ENCODE measurements at places on chromosomes 1 and 21.

DNA sequence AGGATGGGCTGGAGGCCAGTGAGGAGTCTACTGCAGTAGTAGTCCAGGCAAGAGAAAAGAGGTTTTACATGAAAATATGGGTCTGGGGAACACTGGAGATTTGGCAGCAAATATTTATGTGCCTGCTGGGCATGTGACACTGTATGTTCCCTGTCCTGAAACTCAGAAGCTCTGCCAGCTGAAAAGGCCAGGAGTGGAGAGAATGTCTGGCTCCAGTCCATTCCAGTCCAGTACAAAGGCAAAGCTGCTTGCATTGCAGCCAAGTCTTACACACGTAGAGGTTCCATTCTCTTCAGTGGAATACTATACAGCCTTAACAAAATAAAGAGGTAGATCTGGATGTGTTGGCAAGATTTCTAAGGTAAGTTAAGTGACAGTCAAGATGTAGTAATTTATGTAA lies 7.5 kb upstream of the YBX1 start:
- DNase-seq = no peak

GRCh38 chr1:20484519-20485462 lies 1.2 kb downstream of the CAMK2N1 start:
- no peak for DNase-seq

DNA sequence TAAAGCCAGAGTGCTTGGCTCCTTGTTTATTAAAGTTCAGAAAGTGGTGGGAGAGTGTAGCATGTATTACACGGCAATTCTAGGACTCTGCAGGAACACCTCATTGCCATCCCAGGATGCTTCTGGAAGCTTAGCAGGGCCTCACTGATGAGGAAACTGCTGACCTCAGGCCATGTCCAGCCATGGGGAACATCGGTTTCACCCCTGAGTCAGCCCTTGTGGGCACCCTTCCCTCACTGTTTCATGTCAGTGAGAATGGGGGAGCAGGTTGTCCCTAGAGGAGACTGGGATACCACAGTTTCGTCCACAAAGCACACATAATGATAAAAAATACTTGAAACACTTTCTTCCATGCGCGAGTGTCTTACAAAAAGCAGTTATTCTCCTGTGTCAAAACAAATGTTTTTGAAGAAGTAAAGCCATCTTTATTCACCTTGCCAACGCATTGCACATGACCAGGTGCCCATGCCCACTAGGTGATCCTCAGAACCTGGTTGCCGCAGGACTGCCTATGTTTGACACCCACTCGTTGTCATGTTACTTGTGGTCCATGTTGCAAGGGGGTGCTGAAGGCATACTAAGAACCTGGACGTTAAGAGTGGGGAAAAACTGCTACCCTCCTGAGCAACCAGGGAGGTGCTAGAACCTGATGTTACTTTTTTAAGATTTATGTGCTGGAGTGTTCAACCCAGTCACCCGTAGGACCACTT lies 41.2 kb upstream of the TTC22 start:
- no peak for DNase-seq

DNA sequence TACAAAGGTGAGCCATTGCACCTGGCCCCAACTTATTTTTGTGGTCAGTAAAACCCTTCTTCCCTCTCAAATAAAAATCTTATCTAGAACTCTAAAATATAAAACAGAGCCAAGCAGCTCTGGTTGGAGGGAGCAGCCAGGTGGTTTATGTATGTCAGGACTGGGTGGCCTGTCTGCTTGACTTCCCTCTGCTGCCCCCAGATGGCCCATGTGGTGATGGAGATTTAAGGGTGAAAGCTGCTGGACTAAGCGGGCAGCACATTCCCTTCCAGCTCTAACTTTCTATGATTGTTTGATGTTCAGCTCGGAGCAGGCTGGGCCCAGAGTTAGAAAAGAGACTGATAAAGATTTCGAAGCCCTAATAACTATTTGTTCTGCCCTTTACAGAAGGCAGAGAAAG lies 11.9 kb upstream of the PAQR6 start:
- DNase-seq = no peak

DNA sequence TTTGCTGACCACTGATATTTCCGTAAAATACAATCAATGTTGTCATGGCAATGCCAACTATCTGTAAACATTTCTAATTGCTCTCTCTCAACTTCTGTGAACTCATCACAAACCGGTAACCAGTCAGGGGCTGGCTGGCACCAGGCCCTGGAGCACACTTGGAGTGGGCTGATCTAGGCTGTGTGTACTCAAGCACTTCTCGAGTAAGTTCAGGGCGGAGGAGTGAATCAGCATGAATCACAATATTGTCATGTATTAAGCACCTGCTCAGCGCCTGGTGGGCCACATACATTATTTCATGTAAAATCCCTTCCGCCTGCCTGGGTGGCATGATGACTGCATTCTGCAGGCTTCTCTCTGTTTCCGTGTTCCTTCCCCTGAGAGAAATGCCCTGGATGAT lies 212.4 kb downstream of the FOXD2 start:
- no peak for DNase-seq

DNA sequence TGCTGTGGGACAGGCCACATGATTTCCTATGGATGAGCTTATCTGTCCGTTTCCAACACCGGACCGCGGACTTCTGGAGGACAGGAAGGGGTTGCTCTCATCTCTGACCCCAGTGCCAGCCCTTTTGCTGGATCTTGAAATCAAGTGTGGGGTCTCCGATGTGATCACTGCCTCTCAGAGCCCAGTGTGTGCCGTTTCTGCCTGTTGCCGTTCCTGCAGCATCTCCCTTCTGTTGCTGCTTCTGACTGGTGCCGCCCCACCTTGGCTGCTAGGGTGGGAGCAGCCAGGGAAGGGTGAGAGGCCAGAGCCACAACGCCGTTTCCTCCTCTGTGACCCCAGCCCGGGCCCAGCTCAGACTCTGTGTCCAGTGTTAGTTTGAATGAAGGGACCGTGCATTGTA lies 67.3 kb upstream of the WNT4 start:
- no peak for DNase-seq

DNA sequence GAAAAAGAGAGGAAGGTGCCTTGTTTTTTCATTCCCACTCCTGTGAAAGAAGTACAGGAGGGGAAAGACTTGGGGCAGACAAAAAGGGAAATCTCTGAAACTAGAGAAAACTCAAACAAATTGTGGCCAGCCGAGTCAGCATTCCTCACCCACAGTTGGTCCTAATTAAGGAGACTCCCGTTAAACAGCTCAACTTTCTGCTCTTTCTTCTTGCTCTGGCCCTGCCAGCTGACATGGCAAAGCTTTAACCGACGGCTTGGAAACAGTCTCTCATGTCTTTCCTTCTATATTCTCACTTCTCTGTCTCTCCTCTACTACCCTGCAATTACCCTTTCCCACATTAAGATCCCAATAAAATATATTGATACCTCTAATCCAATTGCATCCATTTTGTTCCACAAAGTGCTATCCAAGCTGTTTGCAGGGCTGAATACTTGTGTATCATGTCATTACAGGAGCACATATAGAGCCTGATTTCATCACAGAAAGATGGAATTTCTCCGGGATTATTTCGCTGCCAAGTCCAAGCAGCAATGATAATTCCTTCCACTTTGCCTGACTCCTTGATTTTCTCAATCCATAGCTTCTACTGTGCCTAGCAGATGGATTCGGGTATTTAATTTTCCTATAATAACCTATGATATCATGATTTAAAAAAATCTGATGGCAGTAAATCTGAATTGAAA lies 65.4 kb upstream of the IPO9 start:
- DNase-seq = no peak

GRCh38 chr1:67679691-67680090 lies 5.3 kb upstream of the GADD45A start:
- no peak for DNase-seq

- DNase-seq = no peak
Observed at GRCh38 chr1:223788746-223789415, 56.9 kb downstream of the TP53BP2 start.

GRCh38 chr21:32800056-32800455 lies 28.5 kb upstream of the PAXBP1 start:
- no peak for DNase-seq

GRCh38 chr1:83802460-83803152 lies 196.3 kb downstream of the TTLL7 start:
- no peak for DNase-seq

DNA sequence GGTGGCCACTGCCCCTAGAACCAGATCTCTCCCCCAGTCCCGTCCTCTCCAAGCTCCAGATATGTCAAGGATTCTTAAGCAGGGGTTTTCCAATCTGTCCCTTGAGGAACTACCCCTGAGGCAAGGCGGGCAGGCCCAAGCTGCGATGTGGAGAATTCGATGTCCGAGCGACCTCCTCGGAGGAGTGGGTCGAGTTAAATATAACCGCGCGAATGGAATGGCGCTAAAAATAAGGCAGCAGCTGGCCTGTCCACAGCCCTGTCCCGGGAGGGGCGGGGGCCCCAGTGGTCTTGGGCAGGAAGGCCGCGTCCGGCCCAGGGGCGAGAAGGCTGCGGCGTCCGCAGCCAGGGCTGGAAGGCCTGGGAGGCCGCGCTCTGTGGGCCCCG lies 5.8 kb upstream of the FOXD3 start:
- no peak for DNase-seq

DNA sequence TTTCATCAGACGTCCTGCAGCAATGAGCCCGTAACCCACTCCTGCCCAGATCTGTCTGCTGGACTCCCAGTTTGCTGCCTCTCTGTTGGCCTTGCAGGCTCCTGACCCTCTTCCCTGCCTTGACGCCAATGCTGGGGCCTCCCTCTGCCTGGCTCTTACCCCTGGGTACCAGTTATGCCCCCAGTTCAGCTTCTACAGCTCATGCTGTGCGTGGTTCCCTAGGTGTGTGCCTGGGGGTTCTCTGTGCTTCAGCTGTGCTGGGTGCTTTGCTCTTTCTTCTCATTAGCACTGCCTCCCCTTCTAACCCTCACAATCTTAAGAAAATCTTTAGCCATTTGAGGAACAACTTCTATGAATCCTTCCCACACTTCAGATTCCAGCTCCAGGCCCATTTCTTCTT lies 151.4 kb downstream of the ZSCAN20 start:
- no peak for DNase-seq

DNA sequence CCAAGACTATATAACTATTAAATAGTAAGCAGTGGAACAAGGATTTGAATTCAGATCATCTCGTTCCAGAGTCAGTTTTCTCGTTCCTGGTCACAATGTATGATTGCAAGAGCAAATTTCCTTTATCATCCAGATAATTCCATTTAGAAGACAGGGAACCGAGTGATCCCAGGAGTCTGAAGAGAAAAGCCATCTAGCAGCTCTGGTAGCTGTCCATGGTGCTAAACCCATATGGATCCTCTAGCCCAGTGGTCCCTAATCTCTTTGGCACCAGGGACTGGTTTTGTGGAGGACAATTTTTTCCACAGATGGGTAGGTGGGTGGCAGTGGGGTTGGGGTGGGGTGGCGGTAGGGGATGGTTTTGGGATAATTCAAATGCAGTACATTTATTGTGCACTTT lies 229.4 kb downstream of the PTPRU start:
- no peak for DNase-seq

DNA sequence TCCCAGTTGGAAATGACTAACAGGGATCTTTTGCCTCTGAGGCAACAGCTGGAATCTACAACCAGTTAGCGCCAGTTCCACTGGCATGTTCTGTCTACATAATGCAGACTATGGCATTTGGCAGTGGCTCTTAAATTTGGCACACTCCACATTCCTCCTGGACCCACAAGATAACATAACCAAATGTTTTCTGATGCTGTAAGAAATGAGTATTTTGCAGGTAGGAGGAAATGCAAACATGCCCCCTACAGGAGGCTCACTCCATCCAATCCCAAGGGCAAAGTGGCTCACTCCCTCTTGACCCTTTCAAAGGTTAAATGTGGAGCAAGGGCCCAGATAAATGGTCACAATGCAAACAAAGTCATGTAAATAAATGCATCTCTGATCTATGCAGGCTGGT lies 129.2 kb upstream of the PROX1 start:
- no peak for DNase-seq

DNA sequence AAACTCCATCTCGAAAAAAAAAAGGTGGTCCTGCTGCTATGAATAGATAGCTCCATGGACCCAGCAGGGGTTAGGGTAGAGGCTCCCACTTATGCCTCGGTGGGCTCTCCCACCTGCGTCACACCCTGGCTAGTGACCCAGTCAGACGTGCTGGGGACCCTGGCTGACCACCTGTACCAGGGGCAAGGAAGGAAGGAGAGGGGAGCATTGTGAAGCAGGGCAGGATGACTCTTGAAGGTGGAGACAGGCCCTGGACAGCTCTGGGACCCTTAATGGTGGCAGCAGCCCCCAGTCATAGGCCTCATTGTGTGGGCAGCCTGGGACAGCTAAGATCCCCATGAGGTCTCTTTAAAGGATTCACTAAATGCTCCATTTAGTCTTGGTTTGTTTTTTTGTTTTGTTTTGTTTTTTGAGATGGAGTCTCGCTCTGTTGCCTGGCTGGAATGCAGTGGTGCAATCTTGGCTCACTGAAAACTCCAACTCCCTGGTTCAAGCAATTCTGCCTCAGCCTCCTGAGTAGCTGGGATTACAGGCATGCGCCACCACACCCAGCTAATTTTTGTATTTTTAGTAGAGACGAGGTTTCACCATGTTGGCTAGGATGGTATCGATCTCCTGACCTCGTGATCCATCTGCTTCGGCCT lies 10.4 kb upstream of the SNAPIN start:
- DNase-seq = no peak

DNA sequence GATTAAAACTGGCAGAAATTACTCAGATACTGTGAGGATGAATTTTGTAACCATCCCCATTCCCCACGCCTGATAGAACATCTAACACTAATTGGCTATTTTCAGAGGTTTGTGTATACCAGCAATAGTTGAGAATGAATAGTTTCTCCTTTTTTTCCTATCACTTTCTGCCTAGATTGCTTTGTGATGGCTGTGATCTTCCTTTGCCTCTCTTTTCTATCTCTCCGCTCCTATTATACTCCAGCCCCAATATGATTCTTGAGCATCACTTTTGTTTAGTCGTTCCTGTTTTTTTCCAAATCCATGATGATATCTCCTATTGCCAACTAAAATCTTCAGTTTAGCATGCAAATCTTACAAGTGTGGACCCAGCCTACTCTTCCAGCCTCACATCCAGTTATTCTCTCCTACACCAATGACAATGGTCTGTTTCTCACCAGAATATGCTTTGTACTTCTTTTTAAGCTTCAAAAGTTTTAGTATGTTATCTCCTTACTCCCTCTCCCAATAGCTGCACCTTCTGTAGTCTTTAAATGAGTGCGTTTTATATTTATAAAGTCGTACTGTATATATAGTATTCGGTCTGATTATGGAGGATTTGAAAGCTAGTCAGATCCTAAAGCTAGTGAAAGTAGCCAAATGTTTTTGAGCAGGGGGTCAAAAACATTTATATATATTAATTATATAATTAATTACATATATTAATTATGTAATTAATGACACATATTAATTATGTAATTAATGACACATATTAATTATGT lies 25.2 kb downstream of the MAGI3 start:
- DNase-seq = no peak

- no peak for DNase-seq
Observed at GRCh38 chr1:158059984-158060383, 66.5 kb downstream of the KIRREL1 start.

GRCh38 chr21:28746166-28746565 lies 246.5 kb downstream of the LTN1 start:
- no peak for DNase-seq

GRCh38 chr1:50971748-50972305 lies 1.8 kb downstream of the CDKN2C start:
- no peak for DNase-seq

- DNase-seq = no peak
Observed at GRCh38 chr1:67792741-67793458, 40.4 kb downstream of the GNG12 start.

- DNase-seq = peak; percentile 42
Observed at GRCh38 chr1:204377800-204378668, 18.3 kb upstream of the PLEKHA6 start.

All from activated CD4-positive, CD25-positive, alpha-beta regulatory T cell treated with anti-CD3 and anti-CD28 coated beads, Interleukin-2, amount 50 U/mL, for 72 hours (primary cell).